Fibroblast of skin of left quadriceps (primary cell): ENCODE measurements at places on chromosomes 2 and 18.

DNA sequence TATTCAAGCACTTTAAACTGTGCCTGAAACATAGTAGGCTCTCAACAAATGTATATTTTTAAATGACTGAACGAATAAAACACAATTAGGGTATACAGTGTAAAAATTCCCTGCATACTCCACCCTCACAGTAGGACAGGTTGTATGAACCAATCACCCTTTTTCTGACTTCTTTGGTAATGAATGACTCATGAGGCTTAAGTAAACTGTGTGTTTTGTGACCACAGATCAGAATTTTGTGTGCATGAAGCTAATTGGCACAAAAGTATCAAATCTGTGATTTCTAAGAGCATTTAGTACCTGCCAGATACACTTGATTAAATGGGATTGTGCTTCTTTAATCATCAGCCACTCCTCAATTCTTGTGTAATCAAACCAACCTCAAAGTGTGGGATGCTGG is 109.9 kb upstream of the MAP4K3 start:
- no peak for DNase-seq

GRCh38 chr2:78541451-78542267 is 483.8 kb upstream of the REG3G start:
- DNase-seq, result no peak

DNA sequence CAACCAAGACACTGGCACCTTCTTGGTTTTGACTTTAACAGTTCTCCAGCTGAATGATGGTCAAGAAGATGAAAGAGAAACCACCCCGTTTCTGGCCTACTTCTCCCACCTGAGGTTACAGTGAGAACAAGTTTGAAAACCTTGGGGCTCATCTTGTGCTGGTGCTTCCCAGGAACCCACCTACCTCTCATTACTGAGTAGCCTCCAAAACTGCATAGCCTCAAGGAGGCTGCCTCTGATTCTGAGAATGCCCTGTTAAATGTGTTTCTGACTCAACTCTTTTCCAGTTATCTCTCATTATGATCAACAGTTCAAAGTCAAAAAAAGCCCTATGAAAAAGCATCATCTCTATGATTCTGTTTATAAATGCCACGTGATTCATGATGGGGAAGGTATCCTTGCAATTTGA is 121.9 kb downstream of the CACNB4 start:
- DNase-seq, result no peak

GRCh38 chr2:173448938-173449471 is 94.3 kb downstream of the CDCA7 start:
- peak; percentile 56 for DNase-seq

GRCh38 chr2:75458201-75458600 is 102.5 kb downstream of the EVA1A start:
- no peak for DNase-seq

- DNase-seq, result no peak
Observed at GRCh38 chr2:15808204-15808910, 132.0 kb upstream of the MYCN start.

DNA sequence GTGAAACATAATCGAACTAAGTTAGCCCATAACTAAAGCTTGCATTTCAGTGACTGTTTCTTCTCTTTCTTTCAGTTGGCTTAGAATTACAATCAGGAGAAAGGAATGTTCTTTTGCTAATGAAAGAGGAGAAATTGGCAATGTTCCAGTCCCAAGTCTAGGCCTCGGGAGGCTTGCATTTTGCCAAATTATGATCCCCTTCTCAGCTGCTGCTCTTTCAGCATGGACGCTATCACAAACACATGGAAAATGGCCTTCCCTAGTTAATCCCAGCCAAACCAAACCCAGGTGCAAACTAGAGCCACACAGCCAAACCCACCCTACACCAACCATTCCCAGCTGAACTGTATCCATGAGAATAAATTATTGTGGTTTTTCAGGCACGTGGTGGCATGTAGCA is 605.2 kb upstream of the LRRTM4 start:
- DNase-seq, result no peak

- DNase-seq, result no peak
Observed at GRCh38 chr2:159895258-159896065, 97.5 kb upstream of the CD302 start.

DNA sequence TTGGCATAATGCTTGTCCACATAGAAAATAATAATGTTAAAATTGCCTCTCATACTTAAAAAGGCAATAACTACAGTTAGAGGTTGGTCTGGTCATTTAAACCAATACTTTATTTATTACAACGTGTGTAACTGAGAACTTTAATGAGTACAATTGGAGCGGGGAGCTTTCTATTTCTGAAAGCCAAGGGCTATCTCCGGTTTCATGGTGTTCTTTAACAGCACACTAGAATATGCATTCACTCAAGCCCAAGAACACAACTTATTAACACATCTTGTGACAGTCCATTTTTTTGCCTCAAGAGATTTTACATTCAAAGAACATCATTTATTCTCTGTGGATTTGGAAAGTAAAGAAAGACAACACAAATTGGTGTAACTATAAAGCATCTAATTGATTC is 131.8 kb downstream of the KCNH7 start:
- no peak for DNase-seq

GRCh38 chr2:152453129-152453911 is 118.3 kb downstream of the FMNL2 start:
- DNase-seq, result no peak

- no peak for DNase-seq
Observed at GRCh38 chr18:61127714-61128467, 205.3 kb upstream of the CDH20 start.

DNA sequence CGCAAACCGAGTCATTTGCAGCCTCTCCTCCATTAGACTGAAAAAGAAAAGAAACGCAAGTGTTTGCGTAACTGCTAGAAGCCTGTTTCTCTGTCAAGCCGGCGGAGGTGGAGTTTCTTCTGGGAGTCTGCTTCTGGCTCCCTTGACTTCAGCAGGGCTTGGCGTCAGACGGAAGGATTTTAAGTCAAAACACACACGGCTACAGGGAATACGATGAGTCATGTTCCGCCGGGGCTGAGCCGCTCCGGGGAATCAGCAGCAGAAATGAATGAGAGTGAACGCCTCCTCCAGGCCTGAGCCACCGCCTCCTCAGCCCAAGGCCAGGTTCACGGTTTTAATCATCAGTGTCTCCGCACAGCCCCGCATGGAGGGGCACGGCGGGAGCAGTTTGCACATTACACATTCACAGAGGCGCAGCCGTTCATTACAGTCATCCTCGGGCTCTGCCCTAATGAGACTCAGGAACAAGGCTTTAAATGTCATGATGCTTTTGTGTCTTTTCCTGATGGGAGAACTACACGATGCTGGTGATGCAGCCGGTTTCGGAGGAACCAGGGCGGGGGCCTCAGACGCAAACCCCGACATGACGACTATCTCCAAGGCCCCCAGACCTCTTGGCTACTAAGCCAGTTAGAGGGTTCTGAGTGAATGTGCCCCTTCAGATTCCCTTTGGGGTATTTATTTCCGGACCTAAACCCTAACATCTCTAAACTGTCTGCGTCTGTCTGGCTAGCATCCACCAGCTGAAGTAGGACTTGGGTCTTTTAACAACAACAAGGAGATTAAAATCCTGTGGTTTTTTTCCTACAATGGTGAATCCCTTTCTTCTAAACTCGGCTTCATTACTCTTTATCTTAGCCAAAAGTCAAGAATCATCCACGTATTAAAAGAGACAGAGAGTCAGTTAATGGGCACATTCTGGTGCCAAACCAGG is 11.1 kb upstream of the SCG2 start:
- DNase-seq, result peak; percentile 93

DNA sequence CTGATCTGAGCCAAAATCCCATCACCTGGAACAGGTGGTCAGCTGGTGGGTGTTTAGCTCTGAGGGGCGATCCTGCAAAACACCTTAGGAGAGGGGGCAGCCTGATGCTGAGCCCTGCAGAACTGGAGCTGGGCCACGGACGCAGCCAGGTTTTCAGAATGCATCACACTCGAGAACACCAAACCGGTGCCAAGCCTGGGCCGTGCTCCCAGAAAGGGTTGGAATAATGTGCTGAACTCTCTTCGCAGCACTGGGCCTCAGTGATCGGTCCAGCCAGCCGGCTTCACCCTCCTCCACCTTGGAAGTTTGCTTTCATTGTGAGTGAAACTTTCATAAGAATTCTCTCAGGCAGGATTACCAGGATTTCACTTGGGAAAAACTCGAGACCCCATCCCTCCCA is 56.5 kb upstream of the TTC39C start:
- DNase-seq, result no peak

DNA sequence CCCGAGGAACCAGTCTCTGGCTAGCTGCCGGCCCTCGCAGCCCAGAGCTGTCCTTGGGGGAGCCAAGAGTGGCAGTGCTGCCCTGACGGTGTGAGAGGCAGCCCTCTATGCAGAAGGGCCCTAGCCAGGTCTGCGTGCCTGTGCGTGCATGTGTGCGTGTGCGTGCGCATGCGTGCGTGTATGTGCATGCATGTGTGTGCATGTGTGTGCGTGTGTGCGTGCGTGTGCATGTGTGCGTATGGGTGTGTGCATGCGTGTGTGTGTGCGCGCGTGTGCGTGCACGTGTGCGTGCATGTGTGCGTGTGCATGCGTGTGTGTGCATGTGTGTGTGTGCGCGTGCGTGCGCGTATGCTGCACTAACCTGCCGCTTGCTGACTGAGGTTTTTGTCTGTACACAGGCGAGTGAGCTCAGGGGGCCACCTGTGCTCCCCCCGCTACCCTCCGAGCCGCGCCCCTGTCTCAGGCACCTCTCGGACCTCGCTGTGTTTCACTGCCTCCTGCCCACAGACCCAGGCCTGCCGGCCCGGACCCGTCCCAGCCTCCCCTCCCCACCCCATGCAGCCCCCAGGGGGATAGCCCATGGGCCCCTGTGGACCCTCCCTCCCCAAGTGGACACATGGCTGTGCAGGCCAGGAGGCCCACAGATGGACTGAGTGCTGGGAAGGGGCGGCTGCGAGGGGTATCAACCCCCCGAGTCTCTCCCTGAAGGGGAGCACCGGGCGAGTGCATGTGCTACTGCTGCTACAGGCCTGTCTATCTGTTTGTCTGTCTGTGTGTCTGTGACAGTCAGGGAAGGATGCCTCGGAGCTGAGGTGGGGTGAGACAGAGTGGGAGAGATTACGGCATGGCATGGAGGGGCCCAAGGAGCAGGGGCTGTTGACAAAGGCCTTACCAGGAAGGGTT is 31.3 kb downstream of the SPEG start:
- DNase-seq, result no peak

- DNase-seq, result no peak
Observed at GRCh38 chr18:24160086-24160485, 21.2 kb downstream of the CABYR start.

DNA sequence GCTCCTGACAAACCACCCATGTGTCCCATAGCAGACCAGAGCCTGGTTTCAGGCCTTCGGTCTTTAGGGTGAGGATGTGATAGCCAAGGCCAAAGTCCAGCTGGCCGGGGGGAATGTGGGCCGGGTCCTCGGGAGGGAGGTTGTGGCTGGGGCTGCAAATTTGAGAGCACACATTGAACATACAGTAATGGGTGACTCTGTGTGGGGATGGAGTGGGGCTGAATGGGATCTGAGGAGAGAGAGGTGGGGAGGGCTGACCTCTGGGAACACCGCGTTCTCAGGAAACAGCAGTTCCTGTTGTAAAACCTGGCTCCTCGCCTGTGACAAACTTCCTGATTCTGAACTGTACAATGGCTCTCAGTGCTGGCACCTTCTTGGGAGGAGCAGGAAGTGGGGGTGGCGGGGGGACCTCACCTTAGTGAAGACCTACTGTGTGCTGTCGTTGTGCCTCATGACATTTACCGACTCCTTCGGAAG is 48.8 kb downstream of the MCFD2 start:
- DNase-seq, result no peak

GRCh38 chr2:241217320-241218031 is 29.0 kb downstream of the ANO7 start:
- no peak for DNase-seq

GRCh38 chr2:227479865-227480475 is 8.0 kb downstream of the AGFG1 start:
- peak; percentile 21 for DNase-seq

- no peak for DNase-seq
Observed at GRCh38 chr2:68320118-68320641, 431 bp upstream of the CNRIP1 start.

DNA sequence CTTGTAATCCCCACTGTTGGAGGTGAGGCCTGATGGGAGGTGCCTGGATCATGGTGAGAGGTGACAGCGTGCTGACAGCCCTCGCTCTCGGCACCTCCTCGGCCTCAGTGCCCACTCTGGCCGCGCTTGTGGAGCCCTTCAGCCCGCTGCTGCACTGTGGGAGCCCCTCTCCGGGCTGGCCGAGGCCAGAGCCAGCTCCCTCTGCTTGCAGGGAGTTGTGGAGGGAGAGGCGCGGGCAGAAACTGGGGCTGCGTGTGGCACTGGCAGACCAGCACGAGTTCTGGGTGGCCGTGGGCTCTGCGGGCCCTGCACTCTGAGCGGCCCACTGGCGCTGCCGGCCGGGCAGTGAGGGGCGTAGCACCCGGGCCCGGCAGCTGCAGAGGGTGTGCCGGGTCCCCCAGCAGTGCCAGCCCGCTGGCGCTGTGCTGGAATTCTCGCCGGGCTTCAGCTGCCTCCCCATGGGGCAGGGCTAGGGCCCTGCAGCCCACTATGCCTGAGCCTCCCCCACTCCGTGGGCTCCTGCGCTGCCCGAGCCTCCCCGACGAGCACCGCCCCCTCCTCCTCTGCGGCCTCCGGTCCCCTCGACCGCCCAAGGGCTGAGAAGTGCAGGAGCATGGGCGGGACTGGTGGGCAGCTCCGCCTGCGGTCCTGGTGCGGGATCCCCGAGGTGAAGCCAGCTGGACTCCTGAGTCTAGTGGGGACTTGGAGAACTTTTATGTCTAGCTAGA is 197.1 kb downstream of the SPP2 start:
- DNase-seq, result no peak

GRCh38 chr18:79384151-79384807 is 11.5 kb upstream of the NFATC1 start:
- DNase-seq, result no peak

DNA sequence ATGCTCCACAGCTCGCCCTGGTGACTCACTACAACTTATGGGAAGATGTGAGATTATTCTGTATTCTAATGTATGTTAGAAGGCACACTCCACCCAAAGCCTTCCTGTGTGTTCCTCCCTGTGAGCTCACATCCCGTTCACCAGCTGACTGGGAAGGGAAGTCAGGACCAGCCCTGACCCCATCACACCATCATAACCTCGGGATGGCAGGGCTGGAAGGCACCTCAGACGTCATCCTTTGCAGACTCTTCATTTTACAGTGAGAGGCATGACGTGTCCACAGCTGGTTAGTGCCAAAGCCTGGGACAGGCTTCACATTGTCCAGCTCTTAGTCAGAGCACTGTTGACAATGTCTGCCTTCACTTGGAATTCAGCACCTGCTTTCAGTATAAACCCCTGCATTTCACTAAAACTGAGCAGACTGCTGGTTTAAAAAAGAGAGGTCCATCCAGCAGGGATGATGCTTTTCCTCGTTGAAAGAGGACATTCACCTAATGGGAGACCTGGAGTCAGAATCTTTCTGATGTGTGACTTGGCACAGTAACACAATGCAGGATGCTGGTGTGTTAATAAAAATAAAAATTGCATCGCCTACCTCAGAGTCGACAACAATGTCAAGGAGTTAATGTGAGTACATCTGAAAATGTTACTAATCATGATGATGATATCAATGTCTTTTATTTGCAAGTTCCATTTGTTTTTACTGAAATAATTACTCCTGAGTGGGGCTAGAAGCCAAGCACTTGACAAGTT is 418.0 kb upstream of the TNP1 start:
- DNase-seq, result no peak
